ENCODE measurements at places on chromosomes 5 and 9.

DNA sequence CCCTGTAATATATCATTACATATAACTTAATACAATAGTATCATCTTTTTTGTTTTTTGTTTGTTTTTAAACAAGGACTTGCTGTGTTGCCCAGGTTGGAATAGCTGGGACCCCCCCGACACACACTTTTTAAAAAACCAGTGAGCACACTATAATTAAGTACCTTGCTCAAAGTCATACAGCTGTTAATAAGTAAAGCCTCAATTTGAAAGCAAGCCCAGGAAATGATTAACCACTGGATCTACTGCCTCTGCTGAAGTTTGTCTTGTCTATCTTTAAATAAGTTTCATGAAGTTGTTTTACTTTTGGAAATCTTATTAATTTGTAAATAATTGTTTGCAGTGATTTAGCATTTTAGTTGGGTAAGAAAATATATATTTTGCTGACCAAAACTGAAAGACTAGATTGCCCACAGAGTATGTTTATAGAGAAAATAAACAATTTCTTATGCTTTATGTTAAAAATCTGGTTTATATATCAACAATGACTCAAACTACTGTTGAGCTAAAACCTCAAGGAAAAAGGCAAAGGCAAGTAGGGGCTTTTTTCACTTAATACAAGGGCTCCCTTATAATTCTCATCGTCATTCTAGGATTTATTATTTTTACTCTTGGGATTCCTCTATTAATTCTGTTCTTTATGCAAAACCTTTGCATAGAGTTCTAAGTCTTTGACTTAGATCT is 5.8 kb upstream of the CARNMT1 start:
- no peak for DNase-seq

- DNase-seq, result no peak
Observed at GRCh38 chr5:134079748-134080581, 34.5 kb upstream of the TCF7 start.

DNA sequence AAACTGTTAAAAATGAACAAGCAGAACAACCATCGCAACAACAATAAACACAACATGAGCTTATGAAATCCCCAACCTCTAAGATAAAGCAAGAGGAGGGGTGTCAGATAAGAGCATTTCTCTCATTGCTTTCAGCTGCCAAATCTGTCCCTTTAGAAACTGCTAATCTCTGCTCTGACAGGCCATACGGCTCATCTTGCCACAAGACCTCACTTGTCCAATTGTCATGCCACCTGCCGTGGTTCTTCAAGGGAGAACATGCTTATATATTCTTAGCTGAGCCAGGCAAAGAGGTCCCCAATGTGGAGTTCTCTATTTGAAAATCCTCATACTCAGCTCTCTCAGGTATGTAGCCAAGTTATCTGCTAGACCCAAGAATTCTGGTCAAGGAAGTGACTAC is 405.0 kb upstream of the TNC start:
- no peak for DNase-seq

DNA sequence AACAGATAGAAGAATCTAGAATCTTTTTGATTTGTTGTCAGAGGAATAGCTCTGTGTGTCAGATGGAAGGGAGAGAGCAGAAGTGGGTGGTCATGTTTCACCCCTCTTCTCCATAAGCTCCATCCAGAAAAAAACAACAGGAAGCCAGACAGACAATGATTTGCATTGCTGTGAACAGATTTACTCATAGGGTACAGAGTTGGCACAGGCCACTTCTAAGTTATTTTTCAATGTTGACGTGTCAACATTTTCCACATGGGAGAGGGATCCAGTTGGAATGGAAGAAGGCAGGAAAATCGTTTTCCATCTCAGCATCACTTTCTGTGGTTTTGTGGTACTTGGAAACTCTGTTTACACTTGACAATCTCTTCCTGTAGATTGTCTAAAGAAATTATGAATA is 86.7 kb downstream of the INSYN2B start:
- DNase-seq, result no peak

GRCh38 chr5:114448481-114448880 is 86.6 kb downstream of the KCNN2 start:
- no peak for DNase-seq

- DNase-seq, result no peak
Observed at GRCh38 chr5:173923218-173924095, 35.3 kb downstream of the CPEB4 start.

GRCh38 chr5:179438461-179438860 is 93.2 kb upstream of the ADAMTS2 start:
- no peak for DNase-seq

DNA sequence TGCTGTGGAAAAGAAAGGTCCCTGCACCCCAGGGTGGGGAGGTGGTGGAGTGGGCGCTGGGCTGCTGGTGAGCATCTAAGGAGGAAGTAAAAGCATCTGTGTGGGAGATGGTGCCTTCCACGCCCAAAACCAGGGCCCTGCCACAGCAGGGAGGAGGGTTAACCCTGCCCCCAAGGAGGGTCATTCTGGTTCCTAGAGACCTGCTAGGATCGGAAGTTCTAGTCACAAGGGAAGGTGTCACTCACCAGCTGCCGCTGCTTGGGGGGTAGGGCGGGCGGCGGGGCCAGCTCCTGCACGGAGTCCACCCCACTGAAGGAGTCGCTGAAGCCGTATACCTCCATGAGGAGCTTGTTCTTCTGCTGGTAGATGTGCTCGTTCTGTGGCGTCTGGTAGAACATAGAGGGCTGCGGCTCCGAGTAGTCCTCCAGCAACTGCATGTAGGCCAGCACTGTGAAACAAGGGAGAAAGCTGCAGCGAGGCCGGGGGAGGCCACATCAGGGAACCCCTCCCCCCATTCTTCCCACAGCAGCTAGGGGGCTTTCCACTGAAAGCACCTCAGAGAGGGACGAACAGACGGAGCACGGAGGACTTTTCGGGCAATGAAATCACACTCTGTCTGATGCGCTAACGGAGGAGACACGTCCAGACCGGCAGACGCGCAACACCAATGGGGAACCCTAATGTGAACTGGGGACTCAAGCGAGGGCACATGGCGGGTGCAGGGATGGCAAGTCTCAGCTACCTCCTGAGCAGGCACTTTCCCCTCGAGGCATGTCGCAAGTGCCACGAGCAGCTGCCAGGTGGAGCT is 76.4 kb downstream of the PRRT1B start:
- no peak for DNase-seq

GRCh38 chr5:141326088-141326854 is 4.0 kb upstream of the PCDHGA1 start:
- peak; percentile 65 for DNase-seq

DNA sequence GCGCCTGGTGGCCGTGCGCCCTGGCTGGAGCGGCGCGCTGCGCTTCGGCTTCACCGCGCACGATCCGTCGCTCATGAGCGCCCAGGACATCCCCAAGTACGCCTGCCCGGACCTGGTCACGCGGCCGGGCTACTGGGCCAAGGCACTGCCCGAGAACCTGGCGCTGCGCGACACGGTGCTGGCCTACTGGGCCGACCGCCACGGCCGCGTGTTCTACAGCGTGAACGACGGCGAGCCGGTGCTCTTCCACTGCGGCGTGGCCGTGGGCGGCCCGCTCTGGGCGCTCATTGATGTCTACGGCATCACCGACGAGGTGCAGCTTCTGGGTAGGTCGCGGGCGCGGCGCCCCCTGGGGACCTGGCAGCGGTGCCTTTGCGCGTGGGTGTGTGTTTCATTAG is 28.9 kb downstream of the NEURL1B start:
- DNase-seq, result no peak

DNA sequence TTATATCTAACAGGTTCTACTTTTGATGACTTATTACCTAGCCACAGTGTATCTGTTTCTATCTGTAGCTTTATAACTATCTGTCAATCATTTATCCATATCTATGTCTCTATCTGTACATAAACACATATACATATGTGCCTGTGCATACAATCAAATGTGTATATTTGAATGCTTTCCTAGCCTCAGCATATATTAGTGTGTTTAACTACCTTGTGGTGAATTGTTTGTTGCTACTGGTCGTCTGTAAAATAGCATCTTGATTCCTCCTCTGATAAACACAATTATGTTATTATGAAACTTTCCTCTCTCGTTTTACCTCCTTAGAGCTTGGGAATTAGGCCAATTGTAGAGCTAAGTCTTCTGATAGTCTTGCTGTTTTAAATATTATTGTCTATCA is 44.4 kb downstream of the PARP8 start:
- no peak for DNase-seq

DNA sequence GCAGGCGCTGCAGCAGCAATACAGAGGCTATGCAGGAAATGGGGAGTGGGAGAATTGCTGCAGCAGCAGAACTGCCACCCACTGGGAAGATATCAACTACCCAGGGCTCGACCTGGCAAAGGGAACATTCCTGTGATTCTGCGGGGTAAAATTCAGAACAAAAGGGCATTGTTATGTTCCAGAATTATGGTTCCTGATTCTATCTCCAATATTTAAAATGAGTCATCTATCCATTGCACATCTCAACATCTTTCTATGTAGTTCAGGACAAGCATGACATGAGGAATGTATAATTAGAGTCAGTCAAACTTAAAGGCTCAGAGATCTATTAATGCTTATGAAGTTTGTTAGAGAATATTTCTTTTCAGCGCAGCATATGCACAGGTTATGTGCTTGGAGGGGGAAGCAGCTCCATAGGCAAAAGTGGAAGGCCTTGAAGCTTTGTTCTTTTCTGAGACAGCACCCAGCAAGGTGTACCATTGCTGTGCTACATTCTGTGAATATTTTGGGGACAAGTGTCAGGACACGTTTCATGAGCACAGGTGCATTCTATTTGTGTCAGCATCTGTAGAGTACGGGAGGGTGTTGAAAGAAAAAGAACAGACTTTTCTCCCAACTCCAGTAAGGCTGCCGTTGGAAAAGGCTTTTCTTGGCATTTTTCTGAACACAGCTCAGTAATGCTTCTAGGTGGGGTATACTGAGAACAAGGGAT is 395.6 kb upstream of the MPDZ start:
- DNase-seq, result no peak

- DNase-seq, result no peak
Observed at GRCh38 chr5:93421468-93421867, 159.6 kb downstream of the NR2F1-AS1 start.

DNA sequence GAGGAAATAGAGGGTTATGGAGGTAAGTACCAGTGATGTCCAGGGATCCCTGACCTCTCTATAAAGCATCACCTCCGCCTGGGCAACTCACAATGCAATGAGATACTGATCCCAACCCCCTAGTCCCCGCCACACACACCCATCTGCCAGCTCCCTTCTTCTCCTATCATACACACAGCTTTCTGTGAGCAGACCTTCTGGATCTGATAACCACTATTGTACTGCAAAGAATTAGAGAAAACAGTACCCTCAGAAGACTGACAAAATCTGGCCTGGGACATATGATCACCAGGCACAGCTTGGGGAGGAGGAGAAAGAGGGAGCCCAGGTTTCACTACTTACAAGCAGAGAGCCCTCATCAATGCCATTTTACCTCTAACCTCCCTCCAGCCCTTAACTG is 249.0 kb downstream of the SEC61B start:
- no peak for DNase-seq

DNA sequence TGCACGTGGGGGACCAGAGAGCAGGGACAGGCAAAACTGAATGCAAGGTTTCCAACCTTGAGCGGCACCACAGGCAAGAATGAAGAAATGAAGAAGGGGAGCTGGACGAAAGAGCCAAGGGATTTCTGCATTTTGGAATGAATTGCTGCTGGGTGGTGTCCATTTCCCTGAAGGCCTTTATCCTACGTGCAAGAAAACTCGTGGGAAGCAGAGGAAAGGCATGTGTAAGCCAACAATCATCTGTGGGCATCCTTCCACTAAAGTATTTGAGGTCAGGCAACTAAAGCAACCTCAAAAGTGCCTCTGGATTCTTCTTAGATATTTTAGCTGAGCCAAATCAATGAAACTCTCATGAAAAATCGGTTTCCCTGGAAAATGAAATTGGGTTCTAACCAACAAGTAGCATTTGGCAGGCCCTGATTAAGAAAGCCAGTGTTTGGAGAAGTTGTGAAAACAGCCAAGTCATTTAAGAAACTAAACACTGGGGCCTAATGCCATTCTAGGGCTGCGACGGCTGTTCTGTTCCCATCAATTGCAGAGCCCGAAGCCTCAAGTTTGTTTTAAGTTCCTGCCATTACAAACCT is 4.7 kb upstream of the TGFBI start:
- no peak for DNase-seq

DNA sequence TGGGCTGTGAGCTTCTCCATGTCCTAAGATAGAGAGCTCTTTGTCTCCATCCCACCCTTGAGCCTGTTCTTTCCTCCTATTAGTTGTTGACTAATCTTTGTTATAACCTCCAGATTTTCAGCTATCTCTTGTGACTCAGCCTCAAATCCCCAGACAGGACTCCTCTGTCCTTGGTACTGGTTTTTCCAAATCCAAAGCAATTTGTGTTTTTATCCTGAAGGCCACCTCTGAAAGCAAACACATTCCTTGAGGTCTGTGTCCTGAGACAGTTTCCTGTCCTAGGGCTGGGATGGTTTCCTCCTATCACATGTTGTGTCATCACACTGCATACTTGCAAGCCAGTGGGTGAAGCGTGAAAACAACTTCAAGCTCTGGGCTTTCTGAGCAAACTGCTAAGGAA is 8.5 kb downstream of the TNC start:
- no peak for DNase-seq

DNA sequence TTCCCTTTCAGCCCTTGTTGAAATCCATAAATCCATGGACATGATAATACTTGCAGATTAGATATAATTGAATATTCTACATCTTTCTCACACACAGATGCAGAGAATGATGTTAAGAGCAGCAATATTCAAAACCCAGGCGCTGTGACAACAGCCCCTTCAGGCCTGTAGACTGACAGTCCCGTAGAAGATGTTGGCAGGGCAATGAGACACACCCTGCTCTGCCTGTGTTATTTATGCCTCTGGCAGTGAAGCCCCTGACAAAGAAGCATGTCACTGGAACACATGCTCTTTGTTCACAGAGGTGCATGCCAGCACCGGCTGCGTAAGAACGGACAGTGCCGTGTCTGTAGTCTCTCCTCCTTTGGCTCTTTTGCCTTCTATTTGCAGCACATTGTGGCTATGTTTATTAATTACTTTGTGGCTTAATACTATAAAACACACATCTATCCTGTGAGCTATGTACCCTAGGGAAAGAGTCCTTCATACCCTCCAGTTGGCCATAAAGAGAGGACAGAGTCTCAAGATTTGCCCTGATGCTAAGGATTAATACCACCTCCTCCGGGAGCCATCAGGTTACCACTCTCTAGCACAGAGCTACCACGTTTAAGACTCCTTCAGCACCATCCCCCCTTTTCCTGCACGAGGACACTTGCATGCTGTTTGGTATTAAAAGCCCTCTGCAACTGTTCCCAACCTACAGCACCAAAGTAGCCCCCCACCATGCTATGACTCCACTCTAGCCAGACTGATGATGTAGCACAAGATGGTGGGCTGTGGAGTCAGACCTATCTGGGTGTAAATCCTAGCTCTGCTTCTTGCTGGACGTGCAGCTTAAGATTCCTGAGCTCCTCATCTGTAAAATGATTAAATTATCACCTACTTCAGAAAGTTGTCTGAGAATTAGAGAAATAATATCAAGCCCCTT is 2.0 kb upstream of the ANP32B start:
- DNase-seq, result no peak

DNA sequence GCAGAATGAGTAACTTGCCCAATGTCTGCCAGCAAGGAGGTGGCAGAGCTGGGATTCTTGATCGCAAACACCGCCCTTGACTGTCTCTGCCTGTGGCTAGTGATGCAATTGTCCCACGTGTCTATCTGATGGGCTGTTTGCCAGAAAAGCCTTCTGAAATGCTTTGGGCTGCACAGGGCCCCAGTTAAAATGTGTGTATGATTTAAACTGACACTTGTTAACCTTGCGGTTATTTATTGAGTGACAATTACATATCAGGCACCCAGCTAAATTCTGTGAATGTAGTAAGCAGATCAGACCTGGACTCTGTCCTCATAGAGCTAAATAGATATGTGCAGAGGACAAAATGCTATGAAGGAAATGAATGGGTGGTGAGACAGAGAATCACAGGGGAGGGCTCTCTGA is 11.6 kb upstream of the IL12B start:
- DNase-seq, result peak; percentile 67
